ENCODE measurements at places on chromosomes 2 and 18. TPM values are rescaled to one million over a fixed set of nuclear protein-coding genes. Genes with fewer than 3 reads are reported as not detected.

The NAT8 gene
- not detected for total RNA-seq

The FABP1 gene
- not detected for total RNA-seq

The BAZ2B gene
- total RNA-seq, result 9.0 TPM

The ANKRD30B gene
- not detected for total RNA-seq

The FAM237A gene
- not detected for total RNA-seq

The ASPRV1 gene
- 0.37 TPM for total RNA-seq

The SFTPB gene
- total RNA-seq, result 0.15 TPM

The TMEFF2 gene
- 0.34 TPM for total RNA-seq

The OXER1 gene
- total RNA-seq, result not detected

The LIPG gene
- total RNA-seq, result 0.34 TPM

The LMAN1 gene
- 40.5 TPM for total RNA-seq

The NETO1 gene
- not detected for total RNA-seq

The NCKAP5 gene
- 1.2 TPM for total RNA-seq
